Astrocyte (in vitro differentiated cells and primary cell): ENCODE measurements at places on chromosomes 11 and 22.

- DNase-seq: no peak
Measured at GRCh38 chr11:3609416-3610265, 32.2 kb downstream of the ART5 start.

DNA sequence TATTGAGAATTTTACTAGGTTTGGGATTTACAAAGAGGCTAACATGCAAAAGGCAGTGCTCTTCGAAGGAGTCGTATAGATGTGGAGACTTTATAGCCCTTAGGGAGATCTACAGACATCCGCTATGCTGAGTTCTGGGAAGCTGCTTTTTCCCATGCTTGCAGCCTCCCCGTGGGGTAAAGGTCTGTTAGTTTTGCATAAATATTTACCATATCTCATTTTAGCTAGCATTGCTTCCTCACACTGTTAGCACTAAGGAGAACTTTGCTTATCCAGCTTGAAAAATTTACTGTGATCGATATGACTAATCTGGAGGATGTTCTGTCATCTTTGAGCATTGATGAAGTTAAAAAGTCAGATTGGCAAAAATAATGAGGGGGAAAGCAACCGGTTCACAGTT is 18.6 kb downstream of the ARHGEF12 start:
- no peak for DNase-seq

DNA sequence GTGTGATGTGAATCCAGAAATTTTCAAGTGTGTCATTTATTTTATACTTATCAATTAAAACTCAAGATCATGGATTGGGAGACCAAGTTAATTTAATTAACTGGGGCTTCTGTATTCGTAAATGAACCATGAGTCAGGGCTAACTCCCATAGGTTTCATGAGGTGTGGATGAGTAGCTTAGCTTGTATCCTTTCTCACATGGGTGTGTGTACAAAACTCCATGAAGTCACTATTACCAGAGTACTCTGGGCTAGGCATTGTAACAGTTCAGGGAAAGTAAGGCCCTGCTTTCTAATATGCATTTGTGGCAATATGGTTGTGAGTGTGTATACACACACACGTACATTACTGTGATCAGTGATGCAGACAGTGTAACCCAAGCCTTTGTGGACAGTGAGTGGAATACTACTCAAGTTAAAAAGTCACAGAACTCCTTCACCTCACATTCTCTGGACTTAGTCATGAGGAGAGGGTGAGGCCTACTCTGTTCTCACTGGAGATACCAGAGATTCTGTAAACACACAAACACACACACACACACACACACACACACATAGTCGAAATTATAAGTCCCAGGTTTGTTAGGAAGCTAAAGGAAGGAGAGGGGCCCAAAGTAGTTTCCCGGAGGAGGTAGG is 3.5 kb downstream of the CNTF start:
- DNase-seq: peak; percentile 71

DNA sequence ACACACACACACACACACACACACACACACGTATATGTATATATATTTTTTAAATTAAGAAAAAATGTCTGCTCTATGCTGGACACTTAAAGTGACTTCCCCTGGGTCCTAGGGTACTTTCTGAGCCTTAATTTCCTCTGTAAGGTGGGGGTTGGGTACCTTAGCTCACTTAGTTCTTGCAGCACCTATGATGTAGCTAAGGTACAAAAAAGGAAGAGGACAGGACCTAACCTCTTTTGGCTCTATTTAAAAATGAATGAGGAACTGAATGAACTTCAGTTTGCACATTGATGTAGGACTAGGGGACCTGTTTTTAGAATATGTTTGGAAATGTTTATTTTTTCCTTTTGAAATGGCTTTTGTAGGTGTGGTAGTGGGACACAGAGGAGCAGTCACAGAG is 11.1 kb downstream of the SREBF2 start:
- DNase-seq: no peak

GRCh38 chr11:62841361-62842170 is 2.2 kb upstream of the WDR74 start:
- peak; percentile 100 for DNase-seq

GRCh38 chr11:97794876-97795275 is 1225.9 kb upstream of the CNTN5 start:
- DNase-seq: no peak

DNA sequence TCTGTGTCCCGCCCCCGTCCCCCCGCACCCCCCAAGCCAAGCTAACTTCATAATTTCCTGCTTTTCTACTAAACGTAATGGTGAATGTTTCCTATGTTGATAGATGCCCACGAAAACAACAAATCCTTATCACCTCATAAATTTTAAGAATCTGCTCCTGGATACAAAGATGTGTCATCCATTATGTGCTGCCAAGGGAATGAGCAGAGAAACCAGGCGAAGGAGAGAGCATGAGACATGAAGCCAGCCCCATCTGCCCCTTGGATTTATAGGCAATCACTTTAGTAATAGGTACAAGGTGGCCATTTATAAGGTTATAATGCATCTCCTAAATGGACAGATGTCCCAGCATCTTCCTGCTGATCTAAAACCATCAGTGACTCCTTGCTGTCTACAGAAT is 30.3 kb downstream of the LAYN start:
- DNase-seq: no peak

DNA sequence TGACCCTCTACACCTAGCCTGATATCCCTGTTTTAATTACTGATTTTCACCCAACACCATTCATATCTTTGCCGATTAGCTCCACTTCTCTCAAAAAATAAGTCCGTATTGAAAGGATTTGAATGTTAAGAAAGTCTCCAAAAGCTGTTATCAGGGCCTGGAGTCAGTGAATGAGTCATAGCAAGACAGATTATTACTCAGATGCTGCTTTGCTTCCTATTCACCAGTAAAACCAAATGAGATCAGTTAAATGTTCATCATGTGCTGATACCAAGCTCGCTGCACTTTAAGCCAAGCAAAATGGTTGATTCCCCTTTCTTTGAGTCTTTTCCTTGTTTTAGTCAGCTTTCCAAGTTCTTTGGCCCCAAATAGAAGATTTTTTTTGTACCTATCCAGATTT is 228.4 kb downstream of the FAT3 start:
- DNase-seq: peak; percentile 92

DNA sequence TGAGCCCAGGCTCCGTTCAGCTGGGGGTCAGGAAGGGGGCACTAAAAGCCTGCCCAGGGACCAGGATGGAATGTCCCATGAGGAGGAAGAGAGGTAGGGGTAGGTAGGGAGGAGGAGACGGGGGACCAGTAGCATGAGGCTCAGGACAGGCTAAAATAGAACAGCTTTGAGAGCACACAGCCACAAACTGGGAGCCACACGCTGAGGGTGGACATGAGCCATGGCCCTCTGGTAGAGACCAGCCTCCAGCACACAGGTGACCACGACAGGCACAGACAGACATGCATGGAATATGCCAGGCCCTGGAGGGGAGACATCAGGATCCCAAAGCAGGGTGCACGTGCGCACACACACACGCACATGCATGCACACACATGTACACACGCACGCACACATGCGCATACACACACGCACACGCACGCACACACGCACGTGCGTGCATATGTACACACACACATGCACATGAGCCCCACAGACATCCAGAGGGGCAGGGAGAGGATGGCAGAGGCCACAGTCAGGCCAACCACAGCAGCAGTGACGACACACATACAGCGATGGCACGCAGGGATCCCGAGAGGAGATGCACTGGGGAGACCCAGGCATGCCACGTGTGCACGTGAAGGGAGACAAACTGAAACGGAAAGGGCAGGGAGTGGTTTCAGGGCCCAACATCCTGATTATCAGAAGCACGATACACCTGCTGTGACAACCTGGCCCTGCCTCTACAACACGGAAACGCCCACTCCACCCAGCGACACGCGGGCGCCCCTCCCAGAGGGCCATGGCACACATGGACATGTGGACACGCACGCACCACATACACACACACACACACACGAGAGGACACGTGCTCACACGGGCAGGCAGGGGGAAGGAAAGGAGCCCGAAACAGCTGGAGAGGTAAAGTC is 25.7 kb downstream of the LRRC10B start:
- DNase-seq: no peak

DNA sequence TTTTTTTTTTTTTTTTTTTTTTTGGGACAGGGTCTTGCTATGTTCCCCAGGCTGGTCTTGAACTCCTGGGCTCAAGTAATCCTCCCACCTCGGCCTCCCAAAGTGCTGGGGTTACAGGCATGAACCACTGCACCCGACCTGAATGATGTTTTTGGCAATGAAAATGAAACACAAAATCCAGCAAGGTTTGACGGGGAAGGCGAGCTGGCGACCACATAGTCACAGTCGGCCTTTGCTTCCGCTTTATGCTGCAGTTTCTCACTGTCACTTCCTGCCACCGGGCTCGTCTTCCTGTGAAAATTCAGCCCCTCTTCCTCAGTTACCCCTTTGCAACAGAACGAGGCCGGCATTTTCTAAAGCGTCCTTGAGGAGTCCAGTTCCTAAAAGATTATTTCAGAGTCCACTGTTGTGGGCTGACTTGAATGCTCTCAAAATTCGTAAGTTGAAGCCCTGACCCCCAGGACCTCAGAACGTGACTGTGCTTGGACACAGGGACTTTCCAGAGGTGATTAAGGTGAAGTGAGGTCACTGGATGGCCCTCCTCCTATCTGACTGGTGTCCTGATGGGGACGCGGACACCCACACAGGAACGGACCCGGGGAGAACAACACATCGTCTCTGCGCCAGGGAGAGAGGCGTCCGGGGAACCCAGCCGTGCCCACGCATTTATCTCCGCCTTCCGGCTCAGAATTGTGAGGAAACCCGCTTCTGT is 2.9 kb upstream of the BID start:
- no peak for DNase-seq

DNA sequence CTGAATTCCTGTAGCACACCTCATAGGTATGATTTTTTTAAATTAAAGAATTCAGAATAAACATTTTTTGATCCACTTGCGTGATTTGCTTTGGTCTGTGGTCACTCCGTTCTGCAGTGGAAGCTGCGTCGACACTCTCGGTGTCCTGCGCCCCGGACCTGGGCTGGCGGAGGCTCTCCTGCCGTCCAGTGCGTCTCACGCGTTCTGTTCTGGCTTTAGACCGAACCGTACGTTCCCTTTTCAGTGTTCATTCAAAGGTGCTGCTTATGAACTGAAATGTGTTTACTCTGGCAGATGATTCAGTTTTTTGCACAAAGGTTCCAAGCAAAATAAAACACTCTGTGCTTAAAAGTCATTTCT is 38.2 kb downstream of the CTTN start:
- DNase-seq: no peak
